ENCODE measurements at places on chromosomes 12 and 14.
A peak's percentile ranks its signal among the peaks of the same experiment; 100 is the strongest.

GRCh38 chr14:50936882-50937281 lies 7.4 kb downstream of the PYGL start:
- no peak for DNase-seq

GRCh38 chr12:76726626-76727025 lies 37.3 kb upstream of the ZDHHC17 start:
- no peak for DNase-seq

DNA sequence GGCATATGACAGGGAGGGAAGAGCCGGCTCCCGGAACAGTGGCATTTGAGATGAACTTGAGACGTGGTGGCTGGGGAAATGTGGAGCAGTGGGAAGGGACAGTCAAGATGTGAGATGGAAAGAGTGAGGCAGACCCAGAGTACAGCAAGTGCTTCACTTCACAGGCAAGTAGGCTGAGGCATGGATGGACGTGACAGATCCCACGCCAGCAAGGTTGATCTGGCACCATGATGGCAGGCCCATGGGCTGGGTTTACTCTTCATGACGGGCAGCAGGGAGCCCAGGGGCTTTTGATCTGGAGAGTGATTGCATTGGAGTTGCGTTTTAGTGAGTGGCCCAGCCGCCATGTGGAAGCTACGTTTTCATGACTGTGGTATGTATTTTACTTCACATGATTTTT lies 17.9 kb upstream of the EML1 start:
- no peak for DNase-seq

DNA sequence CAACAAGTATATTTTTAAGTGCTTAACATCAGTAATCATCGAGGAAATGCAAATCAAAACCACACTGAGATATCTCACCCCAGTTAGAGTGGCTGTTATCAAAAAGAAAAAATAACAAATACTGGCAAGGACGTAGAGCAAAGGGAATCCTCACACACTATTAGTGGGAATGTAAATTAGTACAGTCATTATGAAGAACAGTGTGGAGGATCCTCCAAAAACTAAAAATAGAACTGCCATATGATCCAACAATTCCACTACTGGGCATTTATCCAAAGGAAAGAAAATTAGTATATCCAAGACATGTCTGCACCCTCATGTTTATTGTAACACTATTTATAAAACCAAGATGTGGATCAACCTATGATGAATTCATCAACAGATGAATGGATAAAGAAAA lies 149.0 kb upstream of the PWP1 start:
- DNase-seq: peak; percentile 71

- peak; percentile 11 for DNase-seq
Observed at GRCh38 chr12:115897729-115898128, 379.8 kb downstream of the MED13L start.

DNA sequence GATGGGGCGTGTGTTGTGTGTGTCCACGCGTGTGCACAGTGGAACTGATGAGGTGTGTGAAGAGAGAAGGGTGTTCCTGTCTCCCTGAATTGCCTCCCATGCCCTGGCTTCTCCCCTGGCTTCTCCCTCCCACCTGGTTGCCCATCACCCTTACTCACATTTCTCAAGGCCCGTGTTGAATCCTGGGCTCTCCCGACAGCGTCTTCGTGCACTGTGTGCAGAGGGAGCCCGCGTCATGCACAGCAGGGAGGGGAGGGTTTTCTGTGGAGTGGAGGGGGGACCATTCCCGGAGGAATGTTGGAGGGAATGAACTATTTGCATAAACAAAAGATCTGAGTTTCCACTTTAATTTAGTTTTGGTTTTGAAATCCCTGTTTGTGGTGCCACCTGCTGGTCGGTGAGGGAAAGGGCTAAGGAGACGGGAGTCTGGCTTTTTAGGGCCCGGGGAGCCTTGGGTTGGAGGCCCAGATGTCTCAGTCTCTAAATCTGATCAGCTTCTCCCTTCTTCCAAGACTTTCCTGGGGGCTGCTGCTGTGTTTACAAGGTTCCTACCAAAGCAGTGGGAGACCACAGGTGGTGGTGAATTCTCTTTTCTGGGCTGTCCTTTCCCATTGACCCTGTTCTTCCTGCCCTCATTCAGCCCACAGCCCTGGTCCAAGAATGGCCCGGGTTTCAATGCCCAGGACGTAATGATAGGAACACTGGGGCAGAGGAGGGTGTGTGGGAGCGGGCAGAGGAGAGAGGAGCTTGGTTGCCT lies at the start of gene C1R:
Gene C1R (minus strand): TSS at position 217 of the 757 bp plus-strand sequence. CDS start 57 bp downstream, at position 160.
- peak; percentile 94 for DNase-seq

- no peak for DNase-seq
Observed at GRCh38 chr12:68252077-68252476, 1.3 kb downstream of the IL22 start.

DNA sequence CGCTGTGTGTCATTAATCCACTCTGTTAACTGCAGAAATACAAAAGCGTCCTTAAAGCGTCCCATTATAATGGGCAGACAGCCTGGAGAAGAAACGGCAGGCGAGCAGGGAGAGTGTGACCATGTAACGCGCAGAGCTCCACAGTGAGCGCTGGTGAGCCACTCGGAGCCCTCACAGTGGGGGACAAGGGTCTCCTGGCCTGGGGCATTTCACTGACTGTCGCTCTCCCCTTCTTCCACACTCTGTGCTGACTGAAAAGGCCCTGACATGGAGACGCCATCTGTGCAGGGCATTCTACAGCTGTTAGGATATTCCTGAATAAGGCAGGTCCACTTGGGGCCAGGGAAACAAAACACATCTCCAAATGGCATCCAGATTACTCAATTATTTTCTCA lies 24.2 kb downstream of the CCDC92 start:
- DNase-seq: no peak

GRCh38 chr12:52641468-52641867 lies 10.5 kb downstream of the KRT2 start:
- DNase-seq: no peak

DNA sequence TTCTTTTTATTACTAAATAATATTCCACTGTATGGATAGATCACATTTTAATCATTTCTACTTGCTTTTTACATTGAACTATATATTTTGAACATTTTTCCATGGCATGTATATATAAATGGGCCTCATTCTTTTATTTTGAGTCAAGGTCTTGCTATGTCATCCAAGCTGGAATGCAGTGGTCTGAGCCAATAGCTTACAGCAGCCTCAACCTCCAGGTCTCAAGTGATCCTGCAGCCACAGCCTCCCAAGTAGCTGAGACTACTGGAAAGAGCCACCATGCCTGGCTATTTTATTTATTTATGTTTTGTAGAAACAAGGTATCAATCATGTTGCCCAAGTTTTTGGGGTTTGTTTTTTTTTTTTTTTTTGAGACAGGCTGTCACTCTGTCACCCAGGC lies 7.6 kb downstream of the FCF1 start:
- DNase-seq: peak; percentile 78

- DNase-seq: no peak
Observed at GRCh38 chr14:104370256-104370870, 209.2 kb upstream of the C14orf180 start.

GRCh38 chr12:42010715-42011114 lies 134.0 kb downstream of the GXYLT1 start:
- DNase-seq: no peak

GRCh38 chr12:905261-906031 lies 44.0 kb downstream of the RAD52 start:
- DNase-seq: no peak

GRCh38 chr12:47808050-47808449 lies 11.7 kb downstream of the HDAC7 start:
- peak; percentile 60 for DNase-seq

DNA sequence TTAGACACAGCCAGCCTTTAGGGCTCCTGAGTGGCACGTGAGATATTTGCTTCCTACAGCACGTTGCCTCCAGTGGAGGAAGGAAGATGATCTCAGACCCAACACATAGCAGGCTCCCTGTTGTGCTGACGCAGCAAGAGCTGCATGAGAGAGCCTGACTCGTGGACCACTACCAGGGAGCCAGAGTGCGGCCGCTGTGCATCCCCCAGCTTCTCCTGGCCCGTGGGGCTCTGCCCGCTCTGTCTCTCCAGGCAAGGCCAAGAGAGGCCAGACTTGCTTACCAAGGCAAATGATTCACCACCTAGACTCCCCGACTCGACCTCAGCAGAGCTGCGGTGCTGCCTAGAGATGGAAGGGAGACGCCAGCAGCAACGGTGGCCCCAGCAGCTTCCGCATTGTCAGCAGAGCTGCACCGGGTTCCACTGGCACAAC lies 37.5 kb downstream of the MAP3K9 start:
- no peak for DNase-seq

- DNase-seq: no peak
Observed at GRCh38 chr14:42113358-42114069, 506.8 kb downstream of the LRFN5 start.

DNA sequence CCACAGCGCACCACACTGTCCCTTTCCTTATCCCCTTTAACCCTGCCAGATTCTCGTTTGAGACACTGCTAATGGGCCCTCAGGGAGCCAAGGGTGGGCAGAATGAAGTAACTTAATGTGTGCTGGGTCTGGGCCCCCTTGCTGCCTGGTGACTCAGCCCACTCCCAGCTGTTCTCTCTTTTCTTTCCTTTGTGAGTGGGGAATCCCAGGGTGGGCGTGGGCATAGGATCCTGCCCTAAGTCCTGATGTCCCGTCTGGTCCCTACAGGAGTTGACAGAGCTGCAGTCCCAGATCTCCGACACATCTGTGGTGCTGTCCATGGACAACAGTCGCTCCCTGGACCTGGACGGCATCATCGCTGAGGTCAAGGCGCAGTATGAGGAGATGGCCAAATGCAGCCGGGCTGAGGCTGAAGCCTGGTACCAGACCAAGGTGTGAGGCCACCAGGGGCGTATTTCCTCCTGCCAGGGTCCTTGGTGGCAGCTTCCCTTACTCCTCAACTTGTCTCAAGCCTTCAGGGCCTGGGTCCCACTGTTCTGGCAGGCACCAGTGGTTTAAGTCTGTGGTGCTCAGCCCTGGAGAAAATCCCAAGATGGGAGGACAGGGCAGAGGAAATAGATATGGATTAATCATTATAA lies 8.3 kb downstream of the KRT7 start:
- no peak for DNase-seq

DNA sequence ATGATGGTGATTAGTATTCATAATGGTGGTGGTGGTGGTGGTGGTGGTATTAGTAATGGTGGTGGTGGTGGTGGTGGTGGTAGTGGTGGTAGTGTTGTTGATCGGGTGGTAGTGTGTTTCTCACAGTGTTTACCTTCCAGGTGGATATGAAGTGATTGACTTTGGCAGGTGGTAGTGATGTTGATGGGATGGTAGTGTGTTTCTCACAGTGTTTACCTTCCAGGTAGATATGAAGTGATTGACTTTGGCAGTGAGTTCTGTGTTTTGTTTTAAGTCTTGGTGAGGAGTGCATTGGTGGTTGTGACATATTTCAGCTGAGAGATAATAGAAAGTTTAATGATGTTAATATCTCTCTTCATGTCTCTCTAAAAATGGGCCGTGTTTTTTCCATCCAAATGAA lies 189.4 kb downstream of the TMTC2 start:
- no peak for DNase-seq

Data from fibroblast of skin of right biceps (primary cell).